Spinal cord (tissue), 10 donors: ENCODE measurements at places on chromosomes 2 and 18. TPM values are rescaled to one million over a fixed set of nuclear protein-coding genes. Genes with fewer than 3 reads are reported as not detected.

MAP3K20 gene
- total RNA-seq: 23.1 TPM

KCNG2 gene
- total RNA-seq: 1.3 TPM

SCG2 gene
- total RNA-seq: 39.1 TPM

SCN7A gene
- 125 TPM for total RNA-seq

- no peak for DNase-seq
Observed at GRCh38 chr2:234139755-234140154, 89.3 kb downstream of the SPP2 start.

GRCh38 chr2:85111819-85112281 is 21.3 kb upstream of the TCF7L1 start:
- no peak for DNase-seq

- DNase-seq: no peak
Observed at GRCh38 chr2:30298302-30298701, 67.0 kb downstream of the LBH start.

GRCh38 chr2:174121175-174121574 is 127.2 kb downstream of the OLA1 start:
- DNase-seq: no peak

DNA sequence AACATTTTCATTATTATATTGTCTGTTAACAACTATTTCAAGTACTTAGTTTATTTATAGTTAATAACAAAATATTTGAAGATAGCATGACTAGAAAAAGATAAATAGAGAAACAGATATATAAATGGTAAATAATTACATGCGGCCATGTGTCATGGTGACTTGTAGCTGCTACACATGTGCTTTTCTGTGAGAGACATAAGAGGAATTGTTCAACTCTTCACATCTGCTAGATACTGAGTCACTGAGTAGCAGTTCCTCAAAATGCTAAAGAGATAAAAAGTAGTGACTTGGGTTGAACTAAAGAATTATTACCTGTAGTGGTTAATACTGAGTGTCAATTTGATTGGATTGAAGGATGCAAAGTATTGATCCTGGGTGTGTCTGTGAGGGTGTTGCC is 37.5 kb upstream of the SCN9A start:
- no peak for DNase-seq

DNA sequence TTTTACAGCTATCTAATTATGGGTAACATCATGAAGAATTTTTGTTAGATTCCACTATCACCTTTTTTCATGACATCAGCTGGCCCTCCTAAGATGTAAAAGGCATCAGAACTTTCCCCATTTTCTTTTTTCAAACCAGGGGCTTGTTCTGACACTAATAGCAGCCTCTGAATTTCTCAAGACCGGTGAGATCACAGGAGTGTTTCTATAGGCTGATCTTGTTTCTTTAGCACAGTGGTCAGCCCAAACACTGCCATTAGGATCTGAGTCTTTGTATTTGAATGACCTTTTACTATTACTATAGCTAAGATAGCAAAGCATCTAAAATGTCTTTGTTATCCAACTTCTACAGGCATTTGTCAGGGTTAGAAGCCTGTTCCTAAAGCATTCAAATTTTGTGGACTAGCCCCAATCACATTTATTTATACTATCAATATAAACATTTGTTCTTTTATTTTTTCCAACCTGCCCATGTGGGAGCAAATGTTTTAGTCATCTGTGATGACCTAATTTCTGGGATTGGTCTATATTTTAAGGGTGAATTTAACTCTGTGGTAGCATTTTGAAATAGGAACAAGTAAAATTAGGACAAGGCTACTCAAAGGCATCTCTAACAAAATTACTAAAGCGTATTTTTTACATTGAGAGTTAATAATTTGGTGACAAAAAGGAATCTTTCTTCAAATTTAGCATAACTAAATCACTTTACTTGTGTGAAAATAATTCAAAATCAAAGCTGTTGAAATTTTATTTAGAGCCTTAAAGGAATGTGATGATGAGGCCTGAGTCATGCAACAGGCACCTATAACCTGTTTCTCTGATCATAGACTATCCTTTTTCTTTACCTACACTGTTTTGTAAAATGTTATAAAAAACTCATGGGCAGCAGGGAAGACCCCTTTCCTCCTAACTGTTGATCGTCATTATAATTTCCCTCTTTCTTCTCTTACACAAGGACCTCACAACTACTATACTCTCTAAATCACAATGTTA is 39.3 kb downstream of the ZAP70 start:
- DNase-seq: no peak
